ENCODE measurements at places on chromosomes 2 and 18.

- DNase-seq = no peak
These were observed 15.3 kb upstream of the IL36G start for GRCh38 chr2:112962308-112963175.

GRCh38 chr2:238587776-238588660, 161.3 kb downstream of the ASB1 start:
- no peak for DNase-seq

DNA sequence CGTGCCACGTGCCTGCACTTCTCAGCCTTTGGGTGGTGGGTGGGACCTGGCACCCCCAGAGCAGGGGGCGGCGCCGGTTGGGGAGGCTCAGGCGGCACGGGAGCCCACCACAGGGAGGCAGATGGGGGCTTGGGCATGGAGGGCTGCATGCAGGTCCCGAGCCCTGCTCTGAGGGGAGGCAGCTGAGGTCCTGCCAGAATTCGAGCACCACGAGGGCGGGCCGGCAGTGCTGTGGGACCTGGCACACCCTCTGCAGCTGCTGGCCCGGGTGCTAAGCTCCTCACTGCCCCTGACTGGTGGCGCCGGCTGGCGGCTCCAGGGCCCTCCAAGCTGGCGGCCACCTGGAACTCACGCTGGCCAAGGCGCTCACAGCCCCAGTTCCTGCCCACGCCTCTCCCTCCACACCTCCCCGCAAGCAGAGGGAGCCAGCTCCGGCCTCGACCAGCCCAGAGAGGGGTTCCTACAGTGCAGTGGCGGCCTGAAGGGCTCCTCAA, 1176.8 kb upstream of the GYPC start:
- DNase-seq = no peak

GRCh38 chr2:29322011-29322410, 206.8 kb downstream of the CLIP4 start:
- DNase-seq = no peak

DNA sequence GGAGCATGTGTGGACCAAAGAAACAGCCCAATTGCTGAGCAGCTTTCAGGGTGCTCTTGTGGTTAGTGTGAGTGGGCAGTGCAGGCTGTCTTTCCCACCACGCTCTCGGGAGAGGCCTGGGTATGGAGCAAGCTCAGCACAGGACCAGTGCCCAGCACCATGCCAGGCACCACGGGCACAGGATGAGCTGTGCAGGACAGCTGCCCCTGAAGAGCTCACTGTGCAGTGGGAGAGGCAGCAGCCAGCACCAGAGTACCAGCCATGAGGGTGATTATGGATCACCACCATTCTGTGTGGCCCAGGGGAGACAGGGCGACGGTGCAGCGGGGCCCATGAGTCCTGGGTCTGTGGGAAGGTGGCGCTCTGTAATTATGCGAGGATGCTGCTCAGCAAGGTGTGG, 29.7 kb upstream of the FAHD2A start:
- DNase-seq = peak; percentile 22

DNA sequence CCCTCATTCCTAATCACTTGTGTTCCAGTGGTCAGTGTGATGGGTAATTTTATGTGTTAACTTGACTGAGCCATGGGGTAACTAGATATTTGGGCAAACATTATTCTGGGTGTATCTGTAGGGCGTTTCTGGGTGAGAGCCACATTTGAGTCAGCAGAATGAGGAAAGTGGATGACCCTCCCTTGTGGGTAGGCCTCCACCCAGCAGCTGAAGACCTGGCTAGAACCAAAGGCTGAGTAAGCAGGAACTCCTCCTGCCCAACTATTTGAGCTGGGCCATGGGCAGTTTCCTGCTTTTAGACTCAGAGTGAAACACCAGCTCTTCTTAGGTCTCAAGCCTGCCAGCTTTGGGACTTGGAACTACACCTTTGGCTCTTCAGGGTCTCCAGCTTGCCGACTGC, 141.8 kb downstream of the ACKR3 start:
- DNase-seq = no peak

GRCh38 chr2:112198780-112199179, 56.1 kb downstream of the ZC3H8 start:
- no peak for DNase-seq

- DNase-seq = no peak
These were observed 239.8 kb downstream of the BCL11A start for GRCh38 chr2:60313470-60314172.

- no peak for DNase-seq
These were observed 52.3 kb downstream of the HIBCH start for GRCh38 chr2:190267302-190267701.

DNA sequence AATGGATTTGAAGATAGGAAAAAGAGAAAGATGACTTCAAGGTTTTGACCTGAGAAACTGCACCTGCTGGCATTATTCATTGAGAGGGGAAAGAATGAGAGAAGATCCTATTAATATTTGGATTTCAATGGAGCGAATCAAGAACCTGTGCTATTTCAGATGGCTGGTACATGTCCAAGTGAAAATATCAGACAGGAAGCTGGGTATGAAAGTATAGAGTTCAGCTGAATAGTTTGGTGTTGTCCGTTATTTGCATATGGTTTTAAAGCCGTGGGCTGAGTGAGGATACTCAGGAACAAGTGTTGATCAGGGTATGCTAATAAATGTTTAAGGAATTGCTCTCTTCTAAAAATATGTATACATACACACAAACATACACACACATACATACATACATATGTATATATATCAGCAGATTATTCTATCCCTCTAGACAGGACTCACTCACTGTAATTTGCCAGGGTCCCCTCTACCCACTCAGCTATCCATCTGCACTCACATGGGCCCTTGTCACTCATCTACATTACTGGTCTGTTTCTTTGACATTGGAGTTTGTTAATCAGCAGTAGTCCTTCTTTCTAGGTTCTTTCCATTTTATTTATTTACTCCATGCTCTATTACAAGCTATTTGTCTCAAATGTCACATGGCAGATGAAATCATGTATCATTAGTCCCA, 33.9 kb upstream of the IKZF2 start:
- no peak for DNase-seq

DNA sequence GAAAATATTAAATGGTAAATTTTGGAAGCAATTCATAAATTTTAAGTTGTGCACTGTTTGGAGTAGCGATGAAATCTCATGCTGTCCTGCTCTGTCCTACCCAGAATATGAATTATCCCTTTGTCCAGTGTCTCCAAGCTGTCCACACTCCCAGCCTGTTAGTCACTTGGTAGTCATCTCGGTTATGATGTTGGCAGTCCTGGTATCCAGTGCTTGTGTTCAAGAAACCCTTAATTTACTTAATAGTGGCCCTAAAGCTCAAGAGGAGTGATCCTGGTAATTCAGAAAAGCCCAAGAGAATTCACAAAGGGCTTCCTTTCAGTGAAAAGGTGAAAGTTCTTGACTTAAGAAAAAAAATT, 71.8 kb upstream of the STAM2 start:
- DNase-seq = no peak

- DNase-seq = no peak
These were observed 257.7 kb upstream of the COPS8 start for GRCh38 chr2:236827997-236828396.

GRCh38 chr2:142868229-142868762, 9.2 kb upstream of the KYNU start:
- DNase-seq = no peak

DNA sequence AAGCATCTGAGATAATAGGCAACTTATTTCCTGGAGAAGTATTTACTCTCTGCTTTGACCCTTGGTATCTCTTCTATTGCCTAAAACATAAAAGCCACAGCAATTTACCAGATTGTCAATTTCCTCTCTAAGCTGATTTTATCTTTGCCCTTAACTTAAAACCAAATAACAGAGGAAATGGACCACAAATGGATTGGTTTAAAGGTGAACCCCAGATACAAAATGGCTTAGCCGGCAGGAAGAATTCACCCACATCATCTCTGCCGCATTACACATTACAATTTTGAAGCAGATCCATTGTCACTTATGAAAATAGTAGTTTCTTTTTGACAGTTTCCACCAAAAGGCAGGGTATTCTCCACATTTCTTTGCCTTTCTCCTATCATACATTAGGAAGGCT, 585.8 kb upstream of the CHAC2 start:
- DNase-seq = no peak
